D341Med (cell line): ENCODE measurements at places on chromosomes 13 and 19.

GRCh38 chr13:77084755-77085154 is 57.8 kb upstream of the FBXL3 start:
- DNase-seq, result no peak

DNA sequence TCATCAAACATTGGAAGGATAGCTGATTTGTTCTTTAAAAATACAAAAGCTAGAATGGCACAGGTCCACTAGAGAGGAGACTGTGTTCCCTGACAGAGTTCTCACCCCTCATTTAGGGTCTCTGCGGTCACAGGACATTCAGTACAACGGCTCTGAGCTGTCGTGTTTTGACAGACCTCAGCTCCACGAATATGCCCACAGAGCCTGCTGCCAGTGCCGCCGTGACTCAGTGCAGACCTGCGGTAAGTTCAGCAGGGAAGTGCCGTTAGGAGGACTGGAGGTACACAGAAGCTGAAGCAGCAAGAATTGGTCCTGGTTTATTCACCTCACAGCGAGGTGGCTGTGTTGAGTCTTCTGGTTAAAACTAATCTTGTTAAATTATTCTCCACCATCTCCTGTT is 90.0 kb downstream of the TNFRSF19 start:
- DNase-seq, result no peak

- DNase-seq, result no peak
Observed at GRCh38 chr13:67277581-67277980, 47.4 kb upstream of the PCDH9 start.

DNA sequence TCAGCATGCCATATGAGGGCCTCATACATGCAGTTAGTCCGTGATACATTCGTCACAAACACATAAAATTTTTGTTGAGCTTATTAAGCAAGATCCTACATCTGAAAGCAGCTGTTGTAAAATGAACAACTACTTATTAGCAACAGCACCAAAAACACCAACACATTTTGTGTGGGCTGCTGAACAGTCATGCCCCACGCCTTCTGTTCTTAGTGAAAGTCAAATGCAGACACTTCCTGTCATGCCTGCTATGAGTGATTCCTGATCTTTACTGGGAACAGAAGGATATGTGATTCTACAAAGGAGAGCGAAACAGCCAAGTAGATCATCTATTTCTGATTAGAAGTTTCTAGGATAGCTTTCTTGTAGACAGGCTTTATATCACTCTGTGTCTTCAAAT is 4.2 kb upstream of the B3GLCT start:
- DNase-seq, result no peak

DNA sequence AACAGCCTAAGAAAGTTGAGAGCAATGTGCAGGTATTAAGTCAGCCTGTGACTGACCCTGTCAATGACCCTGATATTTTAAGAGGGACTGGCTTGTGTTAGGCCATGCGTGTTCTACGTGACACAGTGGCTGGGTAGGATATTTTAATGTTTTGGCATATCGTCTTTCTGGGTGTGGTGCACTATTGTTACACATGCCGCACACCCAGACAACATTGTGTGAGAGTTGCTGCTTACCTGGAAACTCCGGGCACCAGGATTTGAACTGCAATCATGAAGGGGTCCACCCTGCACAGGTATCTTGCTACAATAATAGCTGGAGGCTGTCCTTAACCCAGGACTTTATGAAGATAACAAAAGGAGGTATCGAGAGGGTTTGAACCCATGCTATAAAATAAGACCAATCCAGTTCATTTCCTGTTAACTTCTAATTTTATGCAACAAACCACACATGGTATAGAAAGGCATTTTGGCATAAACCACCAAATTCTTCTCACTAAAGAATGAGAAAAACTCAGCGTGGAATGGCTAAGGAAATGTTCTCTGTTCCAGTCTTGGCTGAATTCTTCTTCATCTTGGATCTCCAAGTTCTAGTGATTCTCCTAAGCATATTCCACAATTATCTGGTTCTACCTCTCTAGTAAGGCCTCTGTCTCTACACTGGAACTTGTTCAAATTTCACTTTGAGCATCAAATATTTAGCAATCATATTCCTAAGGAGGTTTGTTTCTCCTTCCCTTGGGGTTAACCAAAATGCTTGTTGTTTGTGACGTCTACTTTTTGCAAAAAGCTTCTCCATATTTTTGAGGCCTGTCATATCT is 38.7 kb upstream of the POMP start:
- no peak for DNase-seq

DNA sequence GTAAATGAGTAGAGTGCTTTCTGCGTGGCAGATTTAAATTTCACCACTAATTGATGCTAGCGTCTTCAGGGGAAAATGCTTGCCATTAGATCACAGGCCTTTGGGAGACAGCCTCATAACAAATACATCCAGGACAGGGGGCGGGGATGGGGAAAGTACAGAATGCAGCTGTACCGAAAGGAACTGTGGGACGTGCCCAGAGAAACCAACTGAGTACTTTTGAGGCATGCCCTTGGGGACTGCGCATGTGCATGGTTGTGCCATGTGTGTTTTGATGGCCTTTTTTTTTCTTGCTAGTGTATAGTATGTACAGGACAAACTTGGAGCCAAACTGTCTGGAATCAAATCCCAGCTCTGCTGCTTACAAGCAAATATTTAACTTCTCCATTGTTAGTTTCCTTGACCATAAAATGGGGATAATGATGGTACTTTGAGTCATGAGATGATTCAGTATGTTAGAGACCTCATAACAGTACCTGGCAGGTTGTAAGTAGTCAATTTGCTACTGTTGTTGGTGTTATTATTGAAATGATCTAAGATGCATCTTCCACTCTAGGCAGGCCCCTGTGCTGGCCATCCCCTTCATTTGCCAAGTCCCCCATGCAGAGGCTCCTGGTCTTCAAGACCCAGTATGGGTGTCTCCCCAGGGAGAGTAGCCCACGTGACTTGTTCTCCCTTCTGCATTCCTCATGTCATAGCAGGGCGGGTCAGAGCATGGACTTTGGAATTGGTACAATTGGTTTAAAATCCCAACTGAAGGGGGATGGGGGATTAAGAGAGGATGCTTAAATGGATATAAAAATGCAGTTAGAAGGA is 68.3 kb upstream of the NPAS1 start:
- no peak for DNase-seq

DNA sequence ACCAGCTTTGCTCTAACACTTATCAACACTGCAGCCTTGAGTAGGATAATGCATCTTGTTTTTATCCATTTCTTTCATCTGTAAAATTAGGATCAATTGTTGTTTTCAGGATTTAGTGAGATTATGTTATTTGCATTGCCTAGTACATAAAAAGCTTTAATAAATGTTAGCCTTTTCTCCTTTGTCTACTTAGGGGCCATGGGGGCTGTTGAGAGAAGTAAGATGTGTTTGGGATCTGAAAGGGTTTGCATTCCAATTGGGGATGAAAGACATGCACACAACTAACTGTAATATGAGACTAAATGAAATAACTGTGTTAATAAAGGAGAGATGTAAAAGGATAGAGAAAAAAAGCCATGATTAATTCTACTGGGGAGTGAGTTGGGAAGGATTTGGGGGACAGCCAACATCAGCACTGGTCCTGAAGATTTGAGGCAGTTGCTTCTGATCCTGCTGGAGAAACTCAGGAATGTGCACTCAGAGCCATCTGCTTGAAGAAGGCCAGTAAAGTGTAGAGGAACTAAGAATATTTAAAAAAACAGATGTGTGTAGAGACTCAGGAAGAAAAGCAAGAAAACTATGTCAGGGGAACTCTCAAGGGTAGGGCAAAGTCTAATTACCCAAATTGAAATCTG is 236.3 kb downstream of the OLFM4 start:
- no peak for DNase-seq

- no peak for DNase-seq
Observed at GRCh38 chr19:8463365-8463764, 18.6 kb downstream of the HNRNPM start.

DNA sequence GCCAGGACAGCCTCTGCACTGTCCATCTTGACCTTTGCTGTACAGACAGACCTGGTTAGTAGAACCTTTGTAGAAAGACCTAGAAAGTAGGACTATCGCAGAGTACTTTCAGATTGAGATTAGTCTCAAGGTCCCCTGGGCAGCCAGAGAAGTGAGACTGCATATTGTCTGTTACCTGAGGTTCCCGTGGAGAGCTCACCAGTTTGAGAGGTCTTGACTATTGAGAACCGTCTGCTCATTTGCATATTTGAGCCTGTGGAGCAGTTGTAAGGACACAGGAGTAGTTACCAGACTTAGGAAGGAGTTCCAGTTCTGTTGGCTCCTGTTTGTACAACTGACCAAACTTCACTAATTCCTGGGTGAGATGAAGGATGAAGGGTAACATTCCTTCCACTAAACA is 66.2 kb downstream of the SPATA13 start:
- no peak for DNase-seq

DNA sequence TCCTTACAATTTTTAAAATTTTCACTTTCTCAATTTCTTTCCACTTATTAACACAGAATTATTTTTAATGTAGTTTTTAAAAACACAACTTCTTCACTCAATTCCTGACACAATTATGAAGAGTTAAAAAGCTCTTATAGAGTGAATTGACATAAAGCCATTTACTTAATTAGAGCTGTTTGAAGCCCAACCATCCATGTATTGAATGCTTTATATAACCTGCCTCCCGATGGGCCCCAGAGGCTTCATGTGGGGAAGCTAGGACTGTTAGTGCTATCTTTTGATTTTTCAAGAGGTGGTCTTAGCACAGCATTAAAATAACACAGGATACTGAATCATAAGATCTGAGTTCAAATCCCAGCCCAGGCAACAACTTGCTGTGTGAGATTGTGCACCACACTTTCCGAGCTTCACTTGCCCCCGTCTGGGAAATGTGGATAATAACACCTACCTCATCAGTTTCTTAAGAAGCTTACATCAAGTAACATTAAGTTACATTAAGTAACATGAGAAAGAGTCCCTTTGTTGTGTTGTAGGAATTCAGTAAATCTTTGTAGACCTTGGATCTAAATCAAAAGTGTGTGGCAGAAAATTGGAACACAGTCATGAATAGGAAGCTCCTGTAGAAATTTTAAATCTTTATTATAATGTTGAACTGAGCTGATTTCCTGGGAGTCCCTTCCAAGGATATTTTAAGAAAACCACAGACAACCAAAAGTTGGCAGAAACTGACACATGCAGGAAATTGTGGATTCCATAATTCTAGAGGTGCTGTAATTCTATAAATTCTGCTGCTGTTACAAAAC is 5.5 kb upstream of the ENOX1 start:
- no peak for DNase-seq

DNA sequence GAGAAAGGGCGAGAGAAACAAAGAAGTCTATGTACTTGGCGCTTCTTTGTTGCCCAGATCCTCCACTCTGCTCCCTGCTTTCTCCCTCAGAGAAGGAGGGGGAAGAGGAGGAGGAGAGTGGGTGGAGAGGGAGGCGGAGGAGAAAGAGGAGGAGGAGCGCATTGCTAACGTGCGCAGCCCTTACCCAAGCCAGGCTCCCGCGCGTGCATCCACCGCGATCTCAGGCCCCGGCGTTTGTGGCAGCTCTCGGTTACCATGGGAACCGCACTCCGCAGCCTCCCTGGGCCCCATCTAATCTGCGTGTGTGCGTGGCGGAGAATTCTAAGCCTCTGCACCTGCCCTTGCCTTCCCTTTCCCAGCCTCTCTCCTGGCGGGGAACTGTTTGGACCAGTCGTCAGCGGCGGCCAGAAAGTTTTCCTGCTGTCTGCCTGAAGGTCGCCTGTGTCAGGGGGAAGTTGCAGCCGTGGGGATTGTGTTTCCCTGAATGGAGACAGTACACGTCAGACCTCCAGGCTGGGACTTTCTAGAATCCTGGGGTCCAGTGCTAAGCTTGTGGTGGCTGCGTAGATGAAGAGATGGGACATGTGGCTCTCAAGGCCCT is at the start of gene ERICH6B:
Gene ERICH6B (minus strand): TSS at position 239 of the 601 bp plus-strand sequence. CDS start 18,734 bp downstream, outside the sequence.
- DNase-seq, result peak; percentile 43

DNA sequence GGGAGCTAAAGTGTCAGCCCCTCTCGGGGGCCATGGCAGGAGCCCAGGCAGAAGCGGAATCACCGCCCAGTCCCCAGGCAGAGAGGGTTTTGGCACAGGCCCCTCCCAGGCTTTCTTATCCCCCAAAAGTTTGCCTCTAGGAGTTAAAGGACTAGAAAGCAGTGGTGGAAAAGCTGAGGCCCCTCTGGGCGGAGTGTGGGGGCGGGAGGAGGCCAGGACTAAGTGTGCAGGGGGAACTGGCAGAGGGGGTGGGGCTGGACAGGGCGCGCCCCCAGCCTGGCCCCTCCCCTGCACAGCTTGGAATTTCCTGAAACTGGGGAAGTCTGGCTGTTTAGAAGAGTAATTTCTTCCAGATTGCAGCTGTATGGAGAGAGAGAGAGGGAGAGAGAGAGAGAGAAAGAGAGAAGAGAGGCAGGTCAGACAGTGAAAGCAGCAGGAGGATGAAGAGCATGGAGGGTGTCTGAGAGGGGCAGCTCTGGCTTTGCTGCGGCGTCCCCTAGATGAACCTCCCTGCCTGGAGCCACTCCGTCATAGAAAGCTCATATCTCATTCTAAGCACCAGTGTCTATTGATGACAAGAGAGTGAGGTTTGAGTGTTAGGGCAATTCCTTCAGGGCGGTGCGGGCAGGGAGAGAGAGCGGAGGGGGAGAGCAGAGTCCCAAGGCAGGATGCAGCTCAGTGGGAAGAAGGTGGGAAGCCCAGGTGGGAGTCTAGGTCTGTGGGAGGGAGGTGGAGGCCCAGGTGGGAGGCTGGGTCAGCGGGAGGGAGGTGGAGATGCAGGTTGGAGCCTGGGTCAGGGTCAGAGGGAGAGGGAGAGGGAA is at the start of gene CDC42EP5:
Gene CDC42EP5 (minus strand): TSS at position 226 of the 821 bp plus-strand sequence. CDS start 7,749 bp downstream, outside the sequence.
- DNase-seq, result no peak
